Kidney capillary endothelial cell (primary cell): ENCODE measurements at places on chromosomes 13 and 19.

GRCh38 chr19:47020132-47020805, 632 bp downstream of the NPAS1 start:
- no peak for DNase-seq

DNA sequence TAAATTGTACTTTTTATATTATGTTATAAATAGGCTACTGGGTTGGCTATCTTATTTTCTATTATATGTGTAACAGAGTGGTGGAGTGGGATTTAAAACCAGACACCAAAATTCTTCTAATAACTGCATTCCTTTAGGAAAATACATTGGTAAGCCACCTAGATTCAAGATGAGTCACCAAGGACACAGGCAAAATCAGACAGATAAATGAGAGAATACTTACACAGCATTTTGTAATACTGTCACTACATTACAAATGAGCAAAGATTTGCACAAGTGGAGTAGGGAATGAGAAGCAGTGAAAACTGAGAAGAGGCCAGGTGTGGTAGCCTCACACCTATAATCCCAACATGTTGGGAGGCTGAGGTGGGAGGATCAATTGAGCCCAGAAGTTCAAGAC, 6.2 kb upstream of the SPART start:
- no peak for DNase-seq

DNA sequence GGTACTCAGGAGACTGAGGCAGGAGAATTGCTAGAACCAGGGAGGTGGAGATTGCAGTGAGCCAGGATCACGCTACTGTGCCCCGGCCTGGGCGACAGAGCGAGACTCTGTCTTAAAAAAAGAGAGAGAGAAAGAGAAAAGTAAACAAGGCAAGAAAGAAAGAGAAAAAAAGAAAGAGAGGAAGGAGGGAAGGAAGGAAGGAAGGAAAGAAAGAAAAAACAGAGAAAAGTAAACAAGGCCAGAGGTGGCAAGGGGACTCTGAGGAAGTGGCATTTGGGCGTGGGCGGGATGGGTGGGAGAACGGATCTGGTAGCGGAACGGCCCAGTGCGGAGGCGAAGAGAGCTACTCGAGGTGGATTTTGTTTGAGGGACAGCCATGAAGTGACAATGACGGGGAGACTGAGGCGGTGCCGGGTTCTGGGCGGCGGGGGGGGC, 7.5 kb upstream of the ARRDC2 start:
- DNase-seq: no peak

DNA sequence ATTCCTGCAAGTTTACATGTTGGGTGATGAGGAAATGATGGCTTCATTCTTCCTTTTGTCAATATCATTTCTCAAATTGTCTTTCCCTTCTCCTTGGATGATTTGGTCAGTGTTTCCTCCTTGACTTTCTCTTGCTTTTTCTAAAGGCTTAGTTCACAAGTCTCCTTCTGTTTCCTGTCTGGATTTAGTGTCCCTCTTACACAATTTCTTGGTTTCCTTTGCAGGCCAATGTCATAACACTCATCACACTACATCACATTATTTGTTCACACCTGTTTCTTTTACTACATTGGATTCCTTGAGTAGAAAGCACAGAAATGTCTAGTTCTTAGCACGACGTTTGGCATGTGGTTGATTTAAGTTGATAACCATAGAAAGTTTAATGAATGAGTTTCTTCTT, 490.7 kb downstream of the TDRD3 start:
- DNase-seq: no peak

- no peak for DNase-seq
Measured at GRCh38 chr13:95641291-95642027, 3.0 kb downstream of the DZIP1 start.
